ENCODE measurements at places on chromosomes 4 and X.

- no peak for DNase-seq
Observed at GRCh38 chr4:149029056-149029651, 586.9 kb upstream of the NR3C2 start.

DNA sequence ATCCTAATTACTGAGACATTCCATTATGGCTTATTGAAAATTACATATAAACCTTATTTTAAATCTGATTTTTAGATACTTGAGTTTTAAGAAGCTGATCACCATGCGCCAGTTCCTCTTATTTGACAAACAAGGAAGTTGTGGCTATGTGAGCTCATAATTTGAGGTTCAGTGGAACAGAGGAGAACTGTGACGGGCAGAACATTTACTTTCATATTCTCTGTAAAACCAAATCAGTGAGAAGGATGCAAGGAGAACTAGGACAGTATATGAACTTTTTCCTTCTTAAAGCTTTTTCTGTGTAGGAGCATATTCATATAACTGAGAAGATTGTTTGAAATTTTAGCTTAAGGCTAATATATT lies 25.3 kb downstream of the STIM2 start:
- DNase-seq: no peak

GRCh38 chr4:16733509-16733908 lies 164.9 kb downstream of the LDB2 start:
- no peak for DNase-seq

DNA sequence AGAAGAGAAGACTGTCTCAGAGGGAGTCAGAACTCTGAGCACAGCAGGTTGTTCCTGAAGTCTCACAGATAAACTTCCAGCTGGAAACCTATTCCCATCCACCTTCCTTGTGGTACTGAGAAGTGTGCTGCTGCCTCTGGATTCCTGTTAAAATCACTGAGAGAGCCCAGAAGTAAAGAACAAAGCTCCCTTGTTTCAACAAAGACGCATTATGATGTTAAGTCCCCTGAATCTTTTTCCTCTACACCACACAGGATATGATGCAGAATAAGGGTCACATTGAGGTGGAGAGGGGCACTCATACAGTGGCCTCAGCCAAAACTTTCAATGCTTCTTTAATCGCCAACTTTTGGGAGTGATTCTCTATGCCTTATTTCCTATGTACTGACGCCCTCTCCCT lies 321.0 kb downstream of the OPHN1 start:
- DNase-seq: no peak

- no peak for DNase-seq
Observed at GRCh38 chr4:159483110-159483781, 380.4 kb downstream of the RAPGEF2 start.

- peak; percentile 55 for DNase-seq
Observed at GRCh38 chr4:88382621-88383020, 4.0 kb downstream of the HERC6 start.

GRCh38 chr4:184280591-184281071 lies 63.0 kb upstream of the ENPP6 start:
- no peak for DNase-seq

GRCh38 chr4:174461466-174462106 lies 60.7 kb downstream of the HPGD start:
- no peak for DNase-seq

GRCh38 chr4:173834151-173834550 lies 304.1 kb upstream of the HAND2 start:
- DNase-seq: no peak

DNA sequence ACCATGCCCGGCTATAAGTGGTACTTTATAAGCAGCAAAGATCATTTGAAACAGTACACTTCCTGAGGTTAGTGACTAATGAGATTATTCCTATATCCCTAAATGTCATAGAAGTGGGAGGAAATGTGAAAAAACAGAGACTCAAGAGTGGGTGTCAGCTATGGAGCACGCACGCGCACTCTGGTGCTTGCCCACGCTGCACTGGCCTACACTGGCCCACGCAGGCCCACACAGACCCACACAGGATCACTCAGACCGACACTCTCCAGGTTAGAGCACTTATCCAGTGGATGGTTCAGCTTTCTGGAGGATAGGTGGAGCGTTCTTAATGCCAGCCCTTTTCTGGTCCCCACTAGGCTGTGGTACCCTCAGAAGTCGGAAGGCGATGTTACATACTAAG lies 78.5 kb downstream of the IL1RAPL1 start:
- no peak for DNase-seq

GRCh38 chr4:117623326-117623725 lies 411.0 kb upstream of the NDST3 start:
- DNase-seq: no peak

GRCh38 chrX:129641941-129642340 lies 12.8 kb downstream of the APLN start:
- DNase-seq: no peak

DNA sequence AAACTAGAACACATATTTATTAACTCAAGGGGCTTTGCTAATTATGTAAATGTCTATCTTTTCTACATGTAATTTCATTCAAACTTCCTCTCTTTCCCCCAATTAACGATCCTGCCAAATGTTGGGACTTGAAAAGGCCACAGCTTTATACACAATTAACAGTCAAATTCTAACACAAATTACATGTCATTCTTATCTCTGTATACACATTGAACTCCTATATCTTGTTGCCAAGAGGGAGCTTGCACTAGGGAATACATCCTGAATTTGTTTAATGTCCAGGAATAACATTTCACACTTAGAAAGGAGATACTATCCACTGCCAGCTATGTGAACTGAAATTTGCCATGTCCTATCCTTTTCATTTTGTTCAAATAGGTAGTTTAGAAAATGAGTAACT lies 38.9 kb upstream of the MAB21L2 start:
- DNase-seq: no peak

GRCh38 chr4:160038615-160039014 lies 935.7 kb downstream of the RAPGEF2 start:
- no peak for DNase-seq

DNA sequence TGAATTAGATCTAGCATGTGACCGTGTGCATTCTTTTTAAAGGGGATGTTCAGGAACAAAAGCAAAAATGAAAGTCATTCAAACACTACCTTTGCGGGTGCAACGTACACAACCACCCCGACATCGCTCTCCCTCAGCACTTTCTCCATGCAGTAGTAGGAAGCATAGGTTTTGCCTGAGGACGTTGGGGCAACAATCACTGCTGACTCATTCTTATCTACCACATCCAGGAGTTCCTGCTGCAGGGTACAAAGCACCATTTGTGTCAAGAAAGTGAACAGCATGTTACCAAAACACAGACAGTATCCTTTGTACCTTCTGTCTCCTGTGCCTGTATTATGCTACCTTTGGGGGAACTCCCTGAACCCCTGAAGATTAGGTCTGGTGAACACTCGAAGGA lies 58.6 kb downstream of the DDX60L start:
- DNase-seq: no peak

GRCh38 chrX:133045986-133046385 lies 50.9 kb downstream of the USP26 start:
- no peak for DNase-seq

DNA sequence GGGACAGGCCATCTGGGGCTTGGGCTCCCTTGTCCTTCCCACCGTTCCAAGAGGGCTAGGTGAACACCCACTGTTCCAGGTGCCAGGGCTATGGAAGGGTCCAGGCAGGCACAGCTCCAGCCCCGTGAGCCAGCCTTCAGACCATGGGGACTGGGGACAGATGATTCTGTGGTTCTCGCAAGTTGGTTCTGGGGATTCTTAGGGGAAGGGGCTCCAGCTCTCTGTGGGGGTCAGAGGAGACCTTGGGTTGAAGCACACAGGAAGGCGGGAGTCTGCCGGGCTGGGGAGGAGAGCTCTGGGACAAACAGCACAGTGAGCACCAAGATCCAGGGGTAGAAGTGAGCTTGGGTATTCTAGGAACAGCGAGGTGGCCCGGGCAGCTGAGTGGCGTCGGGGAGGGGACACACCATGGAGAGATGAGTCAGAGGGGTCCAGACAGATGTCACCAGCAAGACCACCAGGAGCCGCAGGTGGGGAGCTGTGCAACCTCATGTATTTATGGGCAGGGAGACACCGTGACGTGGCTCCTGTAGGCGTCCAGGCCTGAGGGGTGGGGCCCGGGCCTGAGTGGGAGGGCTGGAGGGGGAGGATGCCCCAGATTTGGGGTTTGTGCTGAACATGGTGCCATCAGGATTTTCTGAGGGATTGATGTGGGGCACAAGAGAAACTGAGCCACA lies 48.8 kb upstream of the HMX1 start:
- no peak for DNase-seq

DNA sequence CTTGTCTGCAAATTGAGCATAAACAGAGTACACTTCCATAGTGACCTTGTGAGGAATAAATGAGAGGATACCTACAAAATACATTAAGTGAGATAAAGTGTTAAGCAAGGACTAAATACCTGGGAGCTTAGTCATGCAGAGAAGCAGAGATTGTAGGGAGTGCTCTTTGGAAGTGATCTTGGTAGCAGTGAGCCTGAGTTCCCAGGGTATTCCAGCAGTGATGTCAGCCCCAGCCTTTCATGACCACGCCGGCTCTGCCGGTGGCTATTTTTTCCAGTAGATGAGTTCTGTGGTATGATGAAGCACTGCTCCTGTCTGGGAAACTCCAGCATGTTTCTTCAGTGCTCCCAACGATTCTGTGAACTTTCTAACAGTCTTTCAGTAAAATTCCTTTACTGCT lies 391.5 kb upstream of the IGFBP7 start:
- DNase-seq: no peak

DNA sequence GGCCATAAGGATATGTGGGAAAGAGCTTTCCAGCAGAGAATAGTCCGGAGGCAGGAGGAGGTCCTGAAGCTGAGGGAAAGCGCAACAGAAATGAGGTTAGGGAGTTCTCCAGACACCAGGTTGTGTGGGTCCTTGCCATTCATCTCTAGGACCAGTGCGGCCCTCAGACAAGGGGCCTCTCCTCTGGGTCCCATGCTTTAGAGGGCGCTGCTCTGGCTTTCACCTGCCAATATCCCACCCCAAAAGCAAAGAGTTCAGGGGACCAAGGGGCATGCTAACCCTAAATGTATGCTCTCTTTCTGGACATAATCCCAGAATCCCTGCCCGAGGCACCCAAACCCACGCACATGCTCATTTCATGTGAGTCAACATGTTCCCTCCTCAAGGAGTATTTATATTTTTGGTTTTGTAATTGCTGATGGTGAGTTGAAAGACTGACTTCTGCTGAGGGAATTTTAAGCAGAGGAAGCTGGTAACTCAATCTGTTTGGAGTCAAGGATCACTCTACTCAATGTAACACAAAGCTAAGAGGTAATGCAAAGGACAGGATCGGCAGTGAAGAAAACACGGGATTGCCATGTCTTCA lies 14.8 kb downstream of the RPL34 start:
- no peak for DNase-seq

DNA sequence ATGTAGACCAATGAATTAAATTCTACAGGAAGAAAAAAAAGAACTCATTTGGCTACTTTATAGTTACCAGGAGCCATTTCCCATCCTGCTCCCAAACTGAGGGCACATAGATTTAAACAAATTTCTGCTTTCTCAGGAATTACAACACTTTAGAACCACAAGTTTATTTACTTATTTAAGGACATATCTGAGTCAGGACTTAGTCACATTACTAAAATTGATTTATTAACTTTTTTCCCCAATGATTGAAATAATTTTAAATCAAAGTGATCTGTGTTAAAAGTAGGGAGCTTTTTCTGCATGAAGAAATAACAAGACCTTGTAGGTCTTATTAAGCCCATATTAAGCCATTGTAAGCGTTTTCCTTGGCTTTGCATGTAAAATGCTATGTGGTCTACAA lies 291.0 kb upstream of the HAND2 start:
- no peak for DNase-seq

DNA sequence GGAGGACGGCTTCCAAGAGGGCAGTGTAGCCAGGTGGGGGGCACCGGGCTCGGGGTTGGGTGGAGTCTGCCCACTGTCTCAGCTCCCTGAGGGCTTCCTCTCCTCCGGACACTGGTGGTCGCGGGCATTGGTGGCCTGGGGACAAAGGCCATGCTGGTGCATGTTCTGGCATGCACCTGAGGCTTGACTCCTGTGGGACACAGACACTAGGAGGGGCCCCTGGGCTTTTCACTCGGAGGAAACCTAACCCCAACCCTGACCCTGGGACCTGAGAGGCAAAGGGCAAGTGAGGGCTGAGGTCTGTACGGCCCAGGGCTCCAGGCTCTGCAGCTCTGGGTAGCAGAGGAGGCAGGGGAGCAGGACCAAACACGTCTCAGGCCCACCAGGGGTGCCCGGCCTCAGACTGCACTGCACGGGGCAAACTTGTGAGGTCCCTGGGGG lies 22.3 kb upstream of the FGFR3 start:
- DNase-seq: no peak

- no peak for DNase-seq
Observed at GRCh38 chr4:134470544-134470943, 269.0 kb upstream of the PABPC4L start.

GRCh38 chr4:74370912-74371311 lies 6.0 kb downstream of the EREG start:
- no peak for DNase-seq

DNA sequence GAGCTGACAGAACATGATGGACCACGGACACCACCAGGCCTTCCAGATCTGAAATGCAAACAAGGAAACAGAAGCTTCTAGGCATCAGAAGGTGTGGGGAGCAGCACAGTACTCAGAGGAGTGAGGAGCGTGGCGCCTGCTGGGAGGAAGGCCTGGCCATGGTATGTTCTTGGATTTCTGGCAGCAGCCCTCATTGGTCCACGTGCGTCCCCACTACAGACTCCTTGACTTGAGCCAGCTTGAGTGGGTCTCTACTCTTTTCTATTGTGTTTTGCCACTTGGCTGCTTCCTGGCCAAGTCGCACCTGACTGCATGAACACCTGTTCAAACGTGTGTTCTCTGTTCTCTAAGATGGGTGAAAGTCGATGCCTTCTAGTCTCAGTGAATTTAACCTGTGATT lies 18.0 kb downstream of the ZNF275 start:
- no peak for DNase-seq

GRCh38 chr4:18923496-18924161 lies 902.1 kb upstream of the LCORL start:
- DNase-seq: no peak

DNA sequence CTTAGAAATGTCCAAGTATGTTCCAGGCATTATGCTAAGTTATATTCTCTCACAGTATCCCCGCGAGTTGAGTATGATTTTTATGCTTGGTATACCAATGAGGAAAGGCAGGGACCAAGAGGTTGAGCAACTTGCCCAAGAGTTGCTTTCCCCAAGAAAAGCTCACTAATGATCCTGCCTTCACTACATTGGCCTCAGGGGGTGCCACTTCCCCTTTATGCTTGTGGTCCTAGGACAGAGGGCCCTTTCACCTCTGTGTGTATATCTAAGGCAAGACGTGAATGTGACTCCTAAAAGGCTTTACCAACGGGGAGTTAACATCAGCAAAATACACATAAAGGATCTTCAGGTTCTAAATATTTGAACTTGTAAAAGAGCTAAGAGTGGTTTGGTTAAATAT lies 164.4 kb upstream of the CPEB2 start:
- no peak for DNase-seq

GRCh38 chr4:88818631-88819470 lies 121.2 kb upstream of the NAP1L5 start:
- DNase-seq: peak; percentile 38
